Regular cardiac myocyte (primary cell): ENCODE measurements at places on chromosomes 11 and 22. TPM values are rescaled to one million over a fixed set of nuclear protein-coding genes. Genes with fewer than 3 reads are reported as not detected.

Gene ZFTA
- 9.9 and 24.3 TPM in 2 replicates for total RNA-seq

Gene OR8D4
- total RNA-seq = not detected in 2 replicates

Gene MAP6
- total RNA-seq = 0.58 and 2.5 TPM in 2 replicates

Gene SMC1B
- total RNA-seq = under 0.01 TPM in 1 of 2 replicates, not detected in the other

Gene FBXO3
- 48.9 and 49.0 TPM in 2 replicates for total RNA-seq

Gene PHOX2A
- not detected in 2 replicates for total RNA-seq

Gene CADM1
- total RNA-seq = 4.6 and 28.8 TPM in 2 replicates

Gene ABCC8
- not detected in 2 replicates for total RNA-seq

Gene OR8G5
- total RNA-seq = not detected in 2 replicates

Gene CDC45
- total RNA-seq = 2.3 and 38.7 TPM in 2 replicates

Gene FGF4
- total RNA-seq = not detected in 2 replicates

Gene NCF4
- under 0.01 TPM in 1 of 2 replicates, not detected in the other for total RNA-seq

Gene ANKK1
- total RNA-seq = 0.28 TPM in 1 of 2 replicates, not detected in the other

Gene SLC22A8
- not detected in 2 replicates for total RNA-seq

Gene TRIM49
- total RNA-seq = not detected in 2 replicates

Gene NCAM1
- total RNA-seq = 0.58 and 0.85 TPM in 2 replicates

Gene ART5
- 0.28 TPM in 1 of 2 replicates, not detected in the other for total RNA-seq
